ENCODE measurements at places on chromosomes 4 and X. TPM values are rescaled to one million over a fixed set of nuclear protein-coding genes. Genes with fewer than 3 reads are reported as not detected.

GRCh38 chrX:142201113-142201512 lies 4.0 kb downstream of the MAGEC2 start:
- no peak overlapping the region for H3K27ac ChIP-seq
- H3K4me1 ChIP-seq = no peaks in the 10 kb centered on the region
- H3K36me3 ChIP-seq = no peaks in the 10 kb centered on the region
- no peaks in the 10 kb centered on the region for H3K27me3 ChIP-seq
- DNase-seq = no peak

Gene GAGE10
- total RNA-seq = not detected

GRCh38 chr4:112253382-112254000 lies 21.9 kb downstream of the AP1AR start:
- H3K27me3 ChIP-seq = no peaks in the 10 kb centered on the region
- no peaks in the 10 kb centered on the region for H3K4me1 ChIP-seq
- no peak for DNase-seq
- no peak overlapping the region for H3K27ac ChIP-seq

GRCh38 chr4:125705681-125706080 lies 390.9 kb downstream of the FAT4 start:
- H3K4me1 ChIP-seq = no peaks in the 10 kb centered on the region
- H3K4me3 ChIP-seq = no peak overlapping the region
- DNase-seq = no peak
- H3K36me3 ChIP-seq = no peaks in the 10 kb centered on the region
- H3K27me3 ChIP-seq = no peaks in the 10 kb centered on the region

- no peaks in the 10 kb centered on the region for H3K36me3 ChIP-seq
- no peak for DNase-seq
- no peaks in the 10 kb centered on the region for H3K4me1 ChIP-seq
- H3K4me3 ChIP-seq = no peak overlapping the region
- no peaks in the 10 kb centered on the region for H3K27me3 ChIP-seq
These were observed 113.2 kb downstream of the CRLF2 start for GRCh38 chrX:1099146-1099770.

- H3K4me1 ChIP-seq = no peaks in the 10 kb centered on the region
- H3K27ac ChIP-seq = no peak overlapping the region
- no peaks in the 10 kb centered on the region for H3K27me3 ChIP-seq
- DNase-seq = no peak
- no peak overlapping the region for H3K4me3 ChIP-seq
These were observed 18.5 kb downstream of the CC2D2A start for GRCh38 chr4:15488136-15488535.

Gene CEP135
- total RNA-seq = 9.5 TPM

DNA sequence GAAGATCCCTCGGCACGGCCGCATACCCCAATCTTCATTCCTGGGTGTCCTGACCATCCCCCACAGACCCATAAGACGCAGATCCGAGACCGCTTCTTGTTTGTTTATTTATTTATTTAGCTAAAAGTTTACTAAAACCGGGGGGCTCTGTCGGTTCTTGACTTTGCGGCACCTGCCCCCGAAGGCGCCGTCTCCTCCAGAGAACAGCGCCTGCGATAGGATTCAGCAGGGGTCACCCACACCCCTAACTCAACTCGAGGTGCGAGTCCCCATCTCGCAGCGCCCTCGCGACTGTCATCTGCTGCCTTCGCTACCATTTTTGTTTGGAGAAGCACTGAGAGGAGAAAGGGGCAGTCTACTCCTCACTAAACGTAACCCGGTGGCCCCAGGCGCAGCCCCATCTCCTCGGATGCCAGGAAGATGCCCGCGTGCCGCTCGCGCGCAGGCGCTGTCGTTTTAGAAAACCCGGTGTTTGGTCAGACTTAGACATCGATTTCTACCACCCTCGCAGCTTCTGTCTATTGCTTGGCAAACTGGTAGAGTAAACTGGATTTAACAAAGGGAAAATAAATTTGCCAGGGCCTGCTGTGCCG lies 18.9 kb upstream of the GPR101 start:
- no peaks in the 10 kb centered on the region for H3K36me3 ChIP-seq
- DNase-seq = no peak
- peaks cover 5% of the 10 kb centered on the region for H3K4me1 ChIP-seq
- H3K27me3 ChIP-seq = peaks cover 30% of the 10 kb centered on the region

Gene GABRA4
- total RNA-seq = not detected

DNA sequence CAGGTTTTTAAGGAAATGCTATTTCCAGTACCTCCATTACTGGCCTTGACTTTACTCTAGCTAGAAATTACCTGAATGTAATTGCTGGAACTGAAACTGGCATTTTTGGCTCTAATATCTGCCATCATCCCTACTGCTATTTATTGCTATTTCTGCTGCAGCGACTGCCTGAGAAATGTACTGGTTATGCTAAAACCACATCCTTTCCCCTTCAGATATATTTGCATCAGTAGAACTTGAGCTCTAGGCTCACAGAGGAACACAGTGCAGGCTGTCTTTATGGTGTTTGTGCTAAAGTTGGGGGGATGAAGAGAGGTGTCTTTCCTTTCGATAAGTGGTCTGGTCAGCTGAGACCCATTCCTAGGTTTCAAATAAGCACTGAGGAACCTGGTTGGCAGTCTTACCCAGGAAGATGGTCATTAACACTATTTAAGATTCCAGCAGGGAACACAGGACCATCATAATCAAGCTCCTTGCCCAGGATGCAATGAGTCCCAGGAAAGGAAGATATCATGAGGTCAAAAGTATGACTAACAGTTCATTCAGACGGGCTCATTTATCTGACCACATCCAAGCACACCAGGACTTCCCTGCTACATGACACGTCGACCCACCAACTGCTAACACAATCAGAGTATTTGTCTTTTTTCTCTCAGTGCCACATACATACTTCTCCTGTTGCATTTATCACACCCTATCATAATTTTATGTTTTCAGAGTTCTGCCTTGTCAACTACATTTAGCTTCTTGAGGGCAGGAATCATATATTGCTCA lies 137.4 kb downstream of the GABRA3 start:
- DNase-seq = no peak
- H3K36me3 ChIP-seq = no peaks in the 10 kb centered on the region
- H3K4me1 ChIP-seq = no peaks in the 10 kb centered on the region
- H3K27ac ChIP-seq = no peak overlapping the region
